ENCODE measurements at places on chromosomes 4 and X.
A peak's percentile ranks its signal among the peaks of the same experiment; 100 is the strongest.

DNA sequence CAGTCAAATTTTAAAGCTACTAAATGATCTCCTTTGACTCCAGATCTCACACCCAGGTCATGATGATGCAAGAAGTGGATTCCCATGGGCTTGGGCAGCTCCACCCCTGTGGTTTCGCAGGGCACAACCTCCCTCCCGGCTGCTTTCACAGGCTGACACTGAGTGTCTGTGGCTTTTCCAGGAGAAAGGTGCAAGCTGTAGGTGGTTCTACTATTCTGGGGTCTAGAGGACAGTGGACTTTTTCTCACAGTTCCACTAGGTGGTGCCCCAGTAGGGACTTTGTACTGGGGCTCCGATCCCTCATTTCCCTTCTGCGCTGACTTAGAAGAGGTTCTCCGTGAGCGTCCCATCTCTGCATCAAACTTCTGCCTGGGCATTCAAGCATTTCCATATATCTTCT is 845.2 kb downstream of the PCDH18 start:
- DNase-seq = peak; percentile 44

- no peak for DNase-seq
Measured at GRCh38 chrX:10900585-10901289, 210.4 kb upstream of the HCCS start.

DNA sequence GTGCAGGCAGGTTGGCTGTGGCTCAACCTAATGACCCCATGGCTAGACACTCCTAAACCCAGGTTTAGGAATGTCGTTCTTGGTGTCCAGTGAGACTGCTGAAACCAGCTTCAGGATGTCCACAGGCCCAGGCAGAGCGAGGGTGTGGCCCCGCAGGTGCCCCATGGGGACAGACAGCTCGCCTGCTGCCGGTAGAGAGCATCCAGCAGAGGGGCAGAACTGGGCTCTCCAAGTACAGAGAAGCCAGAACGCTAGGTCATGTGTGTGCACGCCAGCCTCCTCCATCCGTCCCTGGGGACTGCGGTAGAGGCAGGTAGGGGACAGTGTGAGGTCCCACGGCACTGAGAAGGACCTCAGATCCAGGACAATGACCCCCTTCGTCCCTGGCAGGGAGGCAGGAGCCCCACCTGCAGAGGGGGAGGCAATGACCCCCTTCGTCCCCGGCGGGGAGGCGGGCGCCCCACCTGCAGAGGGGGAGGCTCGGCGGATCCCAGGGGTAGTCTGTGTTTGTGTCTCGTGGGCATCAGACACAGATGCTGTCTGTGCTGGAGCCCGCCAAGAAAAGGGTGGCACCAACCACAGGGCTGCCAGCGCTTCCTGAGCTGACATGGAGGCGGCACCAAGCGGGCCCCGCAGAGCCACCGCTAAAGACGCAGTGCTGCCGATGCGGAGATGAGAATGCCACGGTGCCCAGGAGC is 118.4 kb downstream of the FAM53A start:
- no peak for DNase-seq

DNA sequence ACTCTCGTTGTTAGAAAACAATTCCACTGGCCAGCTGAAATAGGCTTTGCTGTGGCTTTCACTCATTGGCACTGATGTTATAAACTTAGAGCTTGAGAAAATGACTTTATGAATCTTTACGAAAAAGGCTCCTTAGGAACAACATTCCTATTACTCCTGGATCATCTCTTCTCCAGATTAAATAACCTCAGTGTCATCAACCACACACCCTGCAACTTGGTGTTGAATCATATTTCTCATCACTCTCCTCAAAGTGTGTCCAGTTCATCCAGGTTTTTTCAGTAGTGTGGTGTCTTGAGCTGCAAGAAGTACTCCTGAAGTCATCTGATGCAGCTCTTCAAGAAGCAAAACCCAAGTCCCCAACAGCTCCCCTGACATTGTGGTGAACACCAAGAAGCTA is 28.1 kb upstream of the ANOS1 start:
- DNase-seq = no peak

DNA sequence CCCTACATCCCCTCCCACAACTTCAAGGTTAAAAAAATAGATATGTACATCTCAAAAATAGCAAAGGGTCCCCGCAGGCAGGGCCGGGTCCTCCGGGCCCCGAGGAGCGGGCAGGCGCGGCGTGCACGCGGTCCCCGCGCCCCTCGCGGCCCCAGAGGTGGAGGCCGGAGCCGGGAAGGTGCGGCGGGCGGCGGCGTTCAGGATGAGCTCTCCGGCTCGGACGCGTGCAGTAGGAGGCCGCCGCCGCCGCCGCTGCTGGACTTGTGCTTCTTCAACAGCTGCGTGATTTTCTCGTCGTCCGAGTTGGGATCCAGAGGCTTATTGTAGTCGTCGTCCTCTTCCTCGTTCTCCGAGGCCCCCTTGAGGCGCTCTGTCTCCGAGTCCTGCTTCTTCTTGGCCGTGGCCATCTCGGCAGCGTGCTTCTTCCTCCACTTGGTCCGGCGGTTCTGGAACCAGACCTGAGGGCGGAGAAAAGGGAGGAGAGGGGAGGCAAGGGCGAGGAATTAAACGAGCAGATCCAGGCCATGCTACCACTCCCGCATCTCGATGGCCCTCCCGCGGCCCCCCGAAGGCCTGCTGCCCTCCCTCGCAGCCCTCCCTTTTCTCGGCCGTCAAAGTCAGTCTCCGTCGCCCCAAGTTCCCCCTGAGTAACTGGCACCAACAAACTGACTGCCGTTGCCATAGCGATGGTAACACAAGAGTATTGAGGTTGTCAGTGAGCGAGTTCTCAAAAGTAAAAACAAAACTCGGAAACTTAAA is 5.8 kb downstream of the NKX6-1 start:
- DNase-seq = peak; percentile 77

Data from H9 (cell line).